ENCODE measurements at places on chromosomes 6 and 20.

GRCh38 chr6:148709577-148709976, 37.3 kb upstream of the UST start:
- DNase-seq: no peak

DNA sequence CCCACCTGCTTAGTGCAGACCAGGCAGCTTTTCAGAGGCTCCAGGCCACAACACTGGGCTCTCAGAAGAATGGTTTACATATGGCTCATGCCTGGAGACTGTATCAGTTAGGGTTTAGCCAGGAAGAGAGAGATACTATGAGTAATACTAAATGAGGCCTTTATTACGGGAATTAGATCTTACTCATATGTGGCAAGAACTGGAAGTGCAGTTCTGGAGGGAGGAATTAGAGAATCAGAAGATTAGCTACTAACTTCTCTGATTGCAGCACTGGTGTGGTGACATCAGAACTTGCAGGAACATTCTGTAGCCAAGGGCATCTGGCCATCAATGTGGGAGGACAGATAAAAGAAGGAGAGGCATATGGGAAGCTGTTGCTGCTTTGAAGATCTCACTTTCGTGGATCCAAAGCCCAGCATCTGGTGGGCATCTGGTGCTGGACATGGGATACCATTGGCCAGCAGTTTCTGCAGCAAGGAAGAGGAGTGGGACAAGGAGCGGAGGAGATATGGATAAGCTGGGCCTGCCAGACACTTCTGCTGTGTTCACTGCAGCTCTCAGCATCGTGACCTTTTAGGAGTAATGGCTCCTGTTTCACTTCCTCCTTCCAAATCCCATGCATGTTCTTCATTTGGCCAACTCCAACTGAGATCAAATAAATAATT, 248.5 kb downstream of the BTBD3 start:
- DNase-seq: no peak

DNA sequence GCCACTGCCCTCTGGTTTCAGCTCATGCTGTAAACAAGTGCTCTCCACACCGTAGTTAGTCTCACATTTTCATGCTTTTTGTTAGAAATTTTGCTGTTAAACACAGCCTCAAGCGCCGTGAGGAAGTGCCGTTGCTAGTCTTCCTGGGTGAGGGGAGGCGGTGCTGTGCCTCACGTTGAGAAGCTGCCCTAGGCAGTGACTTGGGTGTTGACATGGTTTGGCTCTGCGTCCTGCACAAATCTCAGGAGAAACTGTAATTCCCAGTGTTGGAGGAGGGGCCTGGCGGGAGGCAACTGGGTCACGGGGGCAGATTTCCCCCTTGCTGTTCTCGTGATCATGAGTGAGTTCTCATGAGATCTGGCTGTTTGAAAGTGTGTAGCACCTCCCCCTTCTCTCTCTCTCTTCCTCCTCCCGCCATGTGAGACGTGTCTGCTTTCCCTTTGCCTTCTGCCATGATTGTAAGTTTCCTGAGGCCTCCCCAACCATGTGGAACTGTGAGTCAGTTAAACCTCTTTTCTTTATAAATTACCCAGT, 95.8 kb downstream of the ERMARD start:
- DNase-seq: no peak

DNA sequence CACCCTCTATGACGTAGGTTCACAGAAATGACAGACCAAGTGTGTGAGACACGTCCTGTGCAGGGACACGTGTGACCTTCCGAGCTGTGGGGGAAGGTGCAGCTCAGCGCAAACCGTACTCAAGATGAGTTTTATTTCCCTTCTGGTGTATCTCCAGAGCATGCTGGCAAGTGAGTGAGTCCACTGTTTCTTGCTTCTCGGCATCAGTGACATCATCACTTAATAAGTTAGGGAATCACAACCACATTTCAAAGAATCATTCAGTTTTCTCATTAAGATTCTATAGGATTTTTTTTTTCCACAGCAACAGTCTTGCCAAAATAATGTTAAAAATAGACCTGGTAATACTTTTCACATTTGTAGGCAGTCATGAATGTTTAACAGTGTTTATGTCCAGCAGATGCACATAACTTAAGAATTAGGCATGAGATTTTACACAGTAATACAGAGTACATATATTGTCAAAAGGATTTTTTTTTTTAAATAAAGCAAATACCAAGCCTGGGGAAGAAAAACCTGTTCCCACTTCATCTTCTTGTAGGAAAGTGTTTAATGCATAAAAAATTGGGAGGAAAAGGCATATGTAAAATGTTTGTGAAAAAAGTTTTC, 417.8 kb downstream of the CDC5L start:
- no peak for DNase-seq

DNA sequence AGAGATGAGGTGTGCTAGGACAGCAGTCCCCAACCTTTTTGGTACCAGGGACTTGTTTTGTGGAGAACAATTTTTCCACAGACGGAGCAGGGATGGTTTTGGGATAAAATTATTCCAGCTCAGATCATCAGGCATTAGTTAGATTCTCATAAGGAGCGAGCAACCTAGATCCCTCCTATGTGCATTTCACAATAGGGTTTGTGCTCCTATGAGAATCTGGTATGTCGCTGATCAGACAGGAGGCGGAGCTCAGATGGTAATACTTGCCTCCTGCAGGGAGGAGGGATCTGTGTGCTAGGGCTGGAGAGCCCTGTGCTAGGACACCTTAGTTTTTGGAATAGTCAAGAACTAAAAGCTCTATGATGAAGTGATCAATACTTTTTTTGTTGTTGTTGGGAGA, 2.5 kb downstream of the SMIM13 start:
- DNase-seq: no peak

- no peak for DNase-seq
These were observed 40.6 kb downstream of the STXBP5 start for GRCh38 chr6:147244832-147245231.

GRCh38 chr6:90468080-90468479, 118.8 kb downstream of the MAP3K7 start:
- no peak for DNase-seq

All from activated CD8-positive, alpha-beta memory T cell treated with anti-CD3 and anti-CD28 coated beads for 1 hour (primary cell).